ENCODE measurements at places on chromosomes 4 and X. TPM values are rescaled to one million over a fixed set of nuclear protein-coding genes. Genes with fewer than 3 reads are reported as not detected.

GRCh38 chrX:15761564-15762191, 23.6 kb downstream of the CA5B start:
- DNase-seq: no peak

DNA sequence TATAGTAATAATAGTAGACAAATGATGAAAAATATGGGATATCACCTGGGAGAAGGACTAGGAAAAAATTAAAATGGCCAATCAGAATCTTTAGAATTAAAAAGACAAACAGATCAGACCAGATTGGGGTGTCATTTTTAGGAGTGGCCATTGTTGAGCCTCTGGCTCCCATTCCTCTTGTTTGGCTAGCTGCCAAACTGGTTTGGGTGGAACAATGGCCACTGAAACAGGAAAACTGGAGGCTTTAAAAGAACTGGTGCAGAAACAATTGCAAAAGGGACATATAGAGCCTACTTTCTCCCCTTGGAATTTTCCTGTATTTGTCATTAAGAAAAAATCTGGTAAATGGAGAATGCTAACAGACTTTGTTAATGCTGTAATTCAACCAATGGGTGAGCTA, 294.8 kb upstream of the DKK2 start:
- DNase-seq: no peak

- DNase-seq: no peak
Observed at GRCh38 chrX:13482746-13483541, 86.5 kb upstream of the EGFL6 start.

GRCh38 chr4:13109536-13109935, 374.6 kb downstream of the RAB28 start:
- DNase-seq: no peak

DNA sequence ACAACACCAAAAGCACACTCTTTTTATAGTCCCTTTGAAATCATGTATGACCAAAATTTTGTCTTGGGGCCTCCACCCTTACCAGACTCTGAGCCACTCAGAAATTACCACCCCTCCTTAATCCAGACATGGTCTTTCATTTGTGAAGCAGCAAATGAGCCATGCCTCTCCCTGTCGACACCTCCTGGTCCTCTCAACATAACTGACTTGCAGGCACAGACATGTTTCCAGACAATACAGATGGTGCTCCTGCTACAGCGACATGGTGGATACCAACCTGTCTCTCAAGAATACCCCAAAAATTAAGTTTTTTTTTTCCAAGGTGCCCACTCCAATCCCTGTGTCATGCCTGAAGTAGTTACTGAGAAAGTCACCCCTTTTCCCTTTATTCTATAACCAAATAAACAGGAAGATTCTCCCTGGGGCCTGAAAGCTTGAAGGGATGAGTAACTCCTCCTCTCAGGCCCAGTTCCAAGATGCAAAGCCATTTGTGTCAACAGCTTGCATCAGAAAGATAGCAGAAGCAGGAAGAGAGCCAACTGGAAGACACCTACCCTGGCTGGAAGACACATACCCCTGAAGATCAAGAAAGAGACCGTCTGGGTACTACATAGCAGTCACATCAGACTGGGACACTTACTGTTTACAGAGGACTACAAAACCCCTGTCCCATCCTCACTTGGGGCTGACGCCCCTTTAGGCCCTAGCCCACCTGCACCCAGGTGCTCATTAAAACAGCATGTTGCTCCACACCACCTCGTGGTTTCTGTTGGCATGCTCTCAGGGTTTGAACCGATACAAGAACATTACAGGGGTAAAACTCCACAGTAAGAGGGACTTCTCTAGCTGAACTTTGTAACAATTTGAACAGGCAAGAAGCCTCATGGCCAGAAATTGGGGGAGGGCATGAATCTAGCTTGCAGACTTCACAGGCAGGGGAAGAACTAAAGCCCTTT, 5.5 kb upstream of the UGT2B17 start:
- no peak for DNase-seq

DNA sequence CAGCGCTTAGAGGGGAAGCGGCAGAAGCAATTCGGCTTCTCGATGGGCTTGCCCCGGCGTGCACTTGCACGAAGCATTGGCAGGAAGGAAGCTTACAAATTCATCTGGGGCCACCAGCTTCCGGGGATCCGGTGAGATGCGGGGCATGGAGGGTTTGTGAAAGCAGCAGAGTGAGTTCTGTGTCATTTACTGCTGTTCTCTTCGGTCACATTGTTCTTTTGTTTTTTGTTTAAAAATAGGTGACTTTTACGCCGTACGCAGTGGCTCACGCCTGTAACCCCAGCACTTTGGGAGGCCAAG, 47.0 kb downstream of the ASMT start:
- no peak for DNase-seq

DNA sequence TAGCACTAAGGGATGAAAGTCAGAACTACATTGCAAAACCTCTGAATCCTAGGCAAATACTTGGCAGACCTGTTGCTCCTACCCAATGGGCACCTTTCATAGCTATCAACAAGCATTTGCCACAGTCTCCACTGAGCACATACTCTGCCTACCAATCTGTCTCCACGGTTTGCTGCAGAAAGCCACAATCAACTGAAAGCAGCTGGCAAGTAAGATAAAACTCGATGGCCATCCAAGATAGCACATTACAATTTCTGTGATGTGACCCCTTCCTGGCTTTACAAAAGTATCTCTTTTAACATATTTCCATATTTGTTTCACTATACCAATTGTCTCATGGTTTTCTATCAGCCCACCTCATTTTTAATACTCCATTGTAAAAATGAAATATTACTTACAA, 1060.5 kb upstream of the INTU start:
- no peak for DNase-seq

DNA sequence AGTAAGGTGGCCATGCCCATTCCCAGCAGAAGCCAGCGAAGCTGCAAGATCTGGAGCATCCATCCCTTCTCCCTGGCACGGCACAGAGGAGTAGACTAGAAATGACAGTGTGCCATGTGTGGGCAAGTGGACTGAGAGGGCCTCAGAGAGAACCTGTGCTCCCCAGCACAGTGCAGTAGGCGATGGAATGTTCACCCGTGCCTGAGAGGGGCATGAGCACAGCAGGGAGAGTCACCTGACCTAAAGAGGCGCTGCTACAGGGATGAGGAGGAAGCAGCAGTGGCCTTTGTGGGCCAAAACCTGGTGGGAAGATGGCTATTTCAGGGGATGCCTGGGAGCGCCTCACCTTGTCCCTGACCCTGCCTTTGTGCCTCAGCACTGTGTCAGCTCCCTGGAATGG, 8.0 kb upstream of the CDKN2AIP start:
- DNase-seq: no peak

DNA sequence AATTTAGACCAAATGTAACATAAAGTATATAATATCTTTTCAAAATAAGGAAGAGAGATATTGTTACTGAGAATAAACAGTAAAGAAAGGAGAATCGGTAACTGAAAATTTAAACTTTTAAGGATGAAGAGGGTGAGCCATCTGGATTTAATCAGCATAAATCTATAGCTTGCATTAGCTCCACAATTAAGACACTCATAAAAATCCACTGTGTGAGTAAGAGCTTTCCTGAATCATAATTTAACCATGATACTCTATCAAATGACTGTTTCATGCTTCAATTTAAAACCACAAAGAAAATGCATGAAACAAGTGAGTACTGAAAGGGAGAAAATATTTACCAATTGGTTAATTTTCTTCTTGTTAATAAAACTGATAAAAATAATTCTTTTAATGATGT, 951.5 kb upstream of the SLIT2 start:
- no peak for DNase-seq

DNA sequence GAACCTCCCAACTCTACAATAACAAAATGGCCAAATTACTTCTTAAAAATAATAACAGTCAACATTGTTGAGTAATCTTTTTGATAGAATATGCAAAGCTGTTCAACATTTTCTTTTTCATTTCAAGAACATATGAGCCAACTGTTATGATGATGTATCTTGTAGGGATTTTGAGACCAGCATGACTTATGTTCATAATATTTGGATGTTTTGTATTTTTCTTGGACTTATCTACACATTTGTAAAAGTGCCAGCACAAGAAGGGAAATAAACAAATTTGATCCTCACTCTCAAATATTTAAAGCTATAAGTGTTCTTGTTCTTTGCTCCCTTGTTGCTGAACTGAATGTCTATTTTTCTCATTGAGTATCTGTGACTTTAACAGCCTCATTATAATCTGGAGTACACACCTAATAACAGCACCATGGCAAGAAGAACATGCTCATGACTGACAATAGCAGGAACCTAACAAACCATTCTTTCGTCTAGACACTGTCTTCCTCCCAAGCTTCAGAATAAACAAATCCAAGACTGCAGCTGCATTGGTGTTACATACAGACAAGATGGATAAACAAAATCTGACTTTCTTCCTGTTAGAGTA, 1049.7 kb downstream of the FAT4 start:
- DNase-seq: no peak

- no peak for DNase-seq
Observed at GRCh38 chr4:89269121-89269666, 38.4 kb downstream of the GPRIN3 start.

DNA sequence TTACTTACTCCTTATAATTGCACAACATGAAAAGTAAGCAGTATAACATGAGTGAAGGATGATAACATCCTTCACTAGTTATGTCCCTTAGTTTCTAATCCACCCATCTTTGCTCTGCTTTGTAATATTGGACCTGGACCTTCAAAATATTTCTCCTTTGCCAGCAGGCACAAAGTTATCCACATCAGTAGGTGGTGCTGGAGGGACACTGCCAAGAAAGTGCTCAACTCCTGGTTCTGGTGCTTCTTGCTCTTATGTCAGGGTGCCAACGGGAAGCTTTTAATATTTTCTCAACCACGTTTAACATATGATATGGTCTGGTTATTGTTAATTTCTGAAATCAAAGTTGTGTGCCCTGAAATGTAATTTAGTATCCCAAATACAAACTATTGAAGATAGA, 49.1 kb downstream of the TMEM165 start:
- DNase-seq: no peak

DNA sequence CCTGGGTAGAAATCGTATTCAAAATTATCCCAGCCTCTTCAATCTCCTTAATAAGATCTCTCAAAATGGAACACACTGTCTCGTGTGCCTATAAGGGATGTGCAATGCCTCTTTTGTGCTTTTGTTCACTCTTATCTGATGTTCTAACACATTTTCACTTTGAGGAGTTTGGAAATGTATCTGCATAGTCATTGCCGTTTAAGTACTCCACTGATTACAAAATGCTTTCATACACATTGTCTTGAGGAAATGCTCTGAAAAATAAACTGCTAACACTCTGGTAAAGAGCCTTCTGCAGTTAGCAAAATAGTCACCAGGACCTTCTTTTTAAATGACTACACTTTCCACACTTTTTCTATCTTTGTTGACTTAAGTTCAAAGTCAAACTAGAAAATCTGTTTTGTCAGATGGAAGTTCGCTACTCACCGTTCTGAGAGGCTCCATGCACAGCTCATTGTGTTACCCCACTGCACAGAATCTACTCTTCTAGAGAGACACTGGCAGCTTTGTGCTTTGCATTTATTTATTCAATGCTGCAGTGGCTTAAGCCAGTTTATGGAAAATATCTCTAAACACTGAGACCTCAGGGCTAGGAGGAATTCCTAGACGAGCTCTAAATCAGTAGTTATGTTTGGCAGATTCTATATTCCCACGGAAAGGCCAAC, 159.0 kb downstream of the CHIC2 start:
- DNase-seq: no peak

GRCh38 chrX:12970691-12971202, 4.2 kb upstream of the TMSB4X start:
- no peak for DNase-seq

GRCh38 chr4:79473439-79473724, 65.4 kb upstream of the GK2 start:
- DNase-seq: no peak

RADX gene
- total RNA-seq: 13.7 TPM

OPRPN gene
- total RNA-seq: not detected

EIF2S3 gene
- total RNA-seq: 153 TPM

HPSE gene
- total RNA-seq: 1.6 TPM

CT47B1 gene
- not detected for total RNA-seq

GABRB1 gene
- not detected for total RNA-seq

CXCL3 gene
- 0.59 TPM for total RNA-seq
